ENCODE measurements at places on chromosomes 7 and 10. TPM values are rescaled to one million over a fixed set of nuclear protein-coding genes. Genes with fewer than 3 reads are reported as not detected.
A peak's percentile ranks its signal among the peaks of the same experiment; 100 is the strongest.

- H3K27me3 ChIP-seq = peaks cover 15% of the 10 kb centered on the region
- H3K27ac ChIP-seq = no peak overlapping the region
- H3K36me3 ChIP-seq = no peaks in the 10 kb centered on the region
- H3K4me1 ChIP-seq = no peaks in the 10 kb centered on the region
These were observed 271.2 kb downstream of the ARHGAP12 start for GRCh38 chr10:31657434-31657872.

The ASL gene
- 18.5 TPM for total RNA-seq

- no peak overlapping the region for H3K4me3 ChIP-seq
- H3K36me3 ChIP-seq = no peaks in the 10 kb centered on the region
- no peak for DNase-seq
These were observed 29.1 kb downstream of the GPRIN2 start for GRCh38 chr10:46527241-46527811.

- no peak overlapping the region for H3K27ac ChIP-seq
- H3K4me3 ChIP-seq = no peak overlapping the region
- no peaks in the 10 kb centered on the region for H3K27me3 ChIP-seq
- H3K36me3 ChIP-seq = peaks cover 11% of the 10 kb centered on the region
- no peaks in the 10 kb centered on the region for H3K4me1 ChIP-seq
These were observed 134.9 kb downstream of the VTI1A start for GRCh38 chr10:112581921-112582320.

DNA sequence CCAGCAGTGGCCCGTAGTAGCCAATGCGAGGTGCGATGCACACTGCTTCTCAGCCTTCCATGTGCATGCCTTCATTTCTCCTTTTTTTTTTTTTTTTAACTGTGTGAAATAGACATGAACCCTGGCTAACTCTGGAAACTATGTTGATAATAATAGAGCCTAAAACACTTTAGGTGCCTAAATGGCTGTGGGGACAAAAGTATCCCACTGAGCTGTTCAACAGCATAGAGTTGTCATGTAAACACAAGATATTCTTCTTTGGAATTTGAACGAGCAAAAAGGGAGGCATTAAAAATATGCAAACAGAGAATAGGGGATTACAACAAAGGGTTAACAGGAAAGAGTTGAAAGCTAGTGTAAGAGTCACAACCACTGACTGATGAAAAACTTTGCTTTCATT, 162.1 kb upstream of the NOBOX start:
- no peak overlapping the region for H3K4me3 ChIP-seq
- no peaks in the 10 kb centered on the region for H3K4me1 ChIP-seq
- DNase-seq = no peak
- peaks cover 1% of the 10 kb centered on the region for H3K36me3 ChIP-seq
- H3K27me3 ChIP-seq = no peaks in the 10 kb centered on the region

The MUC3A gene
- total RNA-seq = not detected

DNA sequence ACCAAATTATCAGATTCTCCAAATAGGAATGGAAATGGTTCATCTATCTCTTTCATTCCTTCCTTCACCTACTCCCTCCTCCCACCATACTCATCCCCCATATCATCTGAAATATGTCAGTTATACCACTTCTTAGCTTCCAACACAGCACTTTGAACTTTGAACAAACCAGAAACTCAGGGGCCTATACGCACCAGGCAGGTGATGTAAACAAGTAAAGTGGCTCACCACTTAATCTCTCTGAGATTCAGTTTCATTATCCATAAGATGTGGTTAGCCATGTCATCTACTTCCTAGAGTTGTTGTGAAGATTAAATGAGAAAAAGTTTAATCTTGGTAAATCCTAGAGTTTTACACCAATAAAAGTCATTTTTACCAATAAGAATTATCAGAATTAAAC, 65.9 kb upstream of the LRRN3 start:
- peak; percentile 58 for DNase-seq
- no peaks in the 10 kb centered on the region for H3K27me3 ChIP-seq
- H3K36me3 ChIP-seq = peaks cover 20% of the 10 kb centered on the region
- peaks cover 83% of the 10 kb centered on the region for H3K4me1 ChIP-seq
- no peak overlapping the region for H3K4me3 ChIP-seq

DNA sequence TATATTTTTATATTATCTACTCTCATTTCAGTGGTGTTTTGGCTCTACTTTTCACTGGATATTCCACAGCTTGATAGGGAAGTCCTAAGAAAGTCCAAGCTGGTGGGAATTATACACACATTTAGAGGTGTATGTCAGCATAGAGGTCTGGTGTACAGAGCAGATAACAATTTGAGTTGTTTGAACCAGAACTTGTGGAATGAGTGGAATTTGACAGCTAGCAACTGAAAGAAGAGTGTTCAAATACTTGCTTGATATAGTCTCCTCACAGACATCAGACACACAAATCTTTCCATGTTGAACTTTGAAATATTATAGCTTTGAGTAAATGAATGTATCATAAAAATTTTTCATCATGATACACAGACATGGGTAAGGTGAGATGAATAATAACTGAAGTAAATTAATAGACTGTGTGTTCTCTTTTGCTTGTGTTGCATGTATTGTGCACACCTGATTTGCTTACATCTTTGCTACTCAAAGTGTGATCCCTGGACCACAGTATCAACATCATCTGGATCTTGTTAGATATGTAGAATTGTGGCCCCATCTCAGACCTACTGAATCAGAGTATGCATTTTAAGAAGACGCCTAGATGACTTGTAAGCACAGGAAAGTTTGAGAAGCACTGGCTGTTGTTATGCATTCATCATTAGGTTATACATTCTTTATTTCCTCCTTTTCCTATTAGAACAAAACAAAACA, 91.5 kb downstream of the ABCA13 start:
- H3K4me1 ChIP-seq = no peaks in the 10 kb centered on the region
- no peak overlapping the region for H3K4me3 ChIP-seq
- no peaks in the 10 kb centered on the region for H3K36me3 ChIP-seq
- H3K27me3 ChIP-seq = peaks cover 9% of the 10 kb centered on the region
- no peak overlapping the region for H3K27ac ChIP-seq

The PPP1R17 gene
- total RNA-seq = not detected

- no peak overlapping the region for H3K27ac ChIP-seq
- DNase-seq = no peak
- no peak overlapping the region for H3K4me3 ChIP-seq
- H3K4me1 ChIP-seq = no peaks in the 10 kb centered on the region
- no peaks in the 10 kb centered on the region for H3K36me3 ChIP-seq
These were observed 455.4 kb upstream of the C7orf33 start for GRCh38 chr7:148135116-148135515.

The ENO4 gene
- total RNA-seq = not detected
